ENCODE measurements at places on chromosomes 6 and 20.

DNA sequence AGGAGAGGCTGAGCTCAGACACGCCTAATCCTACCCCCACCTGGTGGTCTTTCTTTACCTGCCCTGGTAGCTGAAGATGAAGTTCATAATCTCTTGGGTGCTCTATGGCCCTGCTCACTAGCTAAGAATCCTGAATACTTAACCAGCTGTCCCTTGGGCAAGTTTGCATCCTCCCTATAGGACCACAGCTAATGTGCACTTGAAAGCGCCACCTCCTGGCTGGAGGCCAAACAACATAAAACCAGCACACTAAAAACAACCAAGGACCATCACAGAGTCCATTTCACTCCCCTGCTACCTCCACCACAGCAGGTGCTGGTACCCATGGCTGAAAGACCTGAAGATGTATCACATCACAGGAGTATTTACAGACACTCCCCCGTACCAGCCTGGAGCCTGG, 155.5 kb upstream of the SLC24A3 start:
- no peak for DNase-seq

- DNase-seq: no peak
These were observed 54.4 kb upstream of the RNF182 start for GRCh38 chr6:13870214-13870830.

DNA sequence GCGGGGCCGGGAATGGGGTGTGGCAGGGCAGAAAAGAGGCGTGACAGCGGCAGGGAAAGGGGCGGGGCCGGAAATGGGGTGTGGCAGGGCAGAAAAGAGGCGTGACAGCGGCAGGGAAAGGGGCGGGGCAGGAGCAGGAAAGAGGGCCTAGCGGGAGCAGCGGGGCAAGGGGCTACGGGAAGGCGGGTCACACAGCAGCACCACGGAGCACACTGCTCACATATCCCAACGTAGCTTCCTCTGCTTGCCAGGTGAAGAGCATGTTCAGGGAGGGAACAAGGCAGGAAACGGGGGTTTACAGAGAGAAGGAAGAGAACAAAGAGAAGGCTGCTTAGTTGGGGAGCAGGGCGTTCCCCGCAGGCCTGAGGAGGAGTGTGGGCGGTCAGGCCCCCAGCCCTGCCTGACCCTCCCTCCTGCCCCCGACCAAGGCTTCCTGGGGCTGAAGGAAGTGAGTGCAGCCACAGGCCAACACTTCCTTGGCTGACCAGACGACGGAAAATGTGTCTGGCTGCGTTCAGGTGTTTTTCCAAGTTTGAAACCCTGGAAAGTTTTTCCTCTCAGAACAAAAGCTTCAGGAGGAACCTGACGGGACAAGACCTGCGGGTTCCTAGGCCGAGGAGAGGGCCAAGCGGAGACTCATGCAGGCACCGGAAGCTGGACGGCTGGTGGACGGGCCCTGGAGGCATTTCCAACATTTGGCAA, 13.8 kb downstream of the UCKL1 start:
- DNase-seq: no peak

- no peak for DNase-seq
These were observed 1.9 kb downstream of the STMND1 start for GRCh38 chr6:17103715-17104114.

GRCh38 chr6:33908025-33908424, 104.2 kb upstream of the MLN start:
- no peak for DNase-seq

GRCh38 chr20:610130-611046, at the start of gene TCF15:
TCF15 (minus strand) TSS chr20:610309; CDS start chr20:610237, 72 bp downstream.
- no peak for DNase-seq

DNA sequence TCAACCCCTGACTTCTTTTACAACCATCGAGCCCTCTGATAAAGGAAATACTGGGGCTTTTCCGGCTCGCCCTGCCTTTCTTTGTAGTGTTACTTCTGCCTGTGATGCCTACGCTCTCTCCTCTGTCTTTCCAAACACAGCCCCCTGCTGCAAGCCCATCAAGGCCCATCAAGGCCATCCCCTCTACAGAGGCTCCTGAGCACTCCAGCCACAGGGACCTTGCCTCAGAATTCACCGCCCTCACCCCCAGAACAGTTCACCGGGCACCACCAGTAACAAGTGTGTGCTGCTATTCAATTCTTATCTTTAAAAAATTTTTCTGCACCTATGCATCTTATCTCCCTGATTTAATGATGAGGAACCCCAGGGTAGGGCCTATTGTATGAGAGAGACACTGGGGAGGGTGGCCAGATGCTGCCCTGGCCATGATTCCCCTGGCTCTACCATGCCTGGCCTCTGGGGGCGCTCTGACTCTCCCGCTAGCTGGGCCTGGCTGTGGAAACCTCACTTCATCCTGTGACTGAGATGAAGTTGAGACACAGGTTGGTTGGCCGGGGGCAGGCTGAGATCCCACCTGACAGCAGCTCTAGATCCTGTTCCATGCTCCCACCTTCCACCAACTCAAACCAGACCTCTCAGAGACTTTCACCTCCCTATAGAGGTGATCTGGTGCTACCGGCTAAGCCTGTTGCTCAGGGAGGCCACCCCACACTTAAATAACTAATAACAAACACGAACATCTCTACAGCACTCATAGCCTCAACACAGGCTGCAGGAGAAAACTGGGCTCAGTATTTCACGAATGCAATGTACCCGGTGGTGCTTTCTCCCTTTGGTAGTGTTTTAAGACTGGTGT, 19.2 kb upstream of the GLP1R start:
- peak; percentile 5 for DNase-seq

DNA sequence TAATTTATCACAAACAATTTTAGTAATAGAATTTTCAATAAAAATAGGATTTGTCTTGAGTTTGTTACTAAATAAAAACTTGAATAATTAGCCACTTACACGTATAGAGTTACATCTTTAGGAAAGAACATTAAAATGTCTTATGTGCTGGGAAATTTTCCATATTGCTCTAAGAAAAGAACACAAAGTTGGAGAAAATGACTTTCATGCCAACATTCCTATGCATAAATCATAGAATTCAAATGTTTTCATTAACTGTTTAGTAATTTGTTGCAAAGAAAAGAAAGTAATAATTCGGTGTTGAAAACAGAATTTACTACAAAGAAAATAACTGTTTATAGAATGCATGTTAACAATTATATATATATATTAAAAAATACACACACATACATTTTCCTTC, 4.7 kb upstream of the TBC1D32 start:
- DNase-seq: no peak

DNA sequence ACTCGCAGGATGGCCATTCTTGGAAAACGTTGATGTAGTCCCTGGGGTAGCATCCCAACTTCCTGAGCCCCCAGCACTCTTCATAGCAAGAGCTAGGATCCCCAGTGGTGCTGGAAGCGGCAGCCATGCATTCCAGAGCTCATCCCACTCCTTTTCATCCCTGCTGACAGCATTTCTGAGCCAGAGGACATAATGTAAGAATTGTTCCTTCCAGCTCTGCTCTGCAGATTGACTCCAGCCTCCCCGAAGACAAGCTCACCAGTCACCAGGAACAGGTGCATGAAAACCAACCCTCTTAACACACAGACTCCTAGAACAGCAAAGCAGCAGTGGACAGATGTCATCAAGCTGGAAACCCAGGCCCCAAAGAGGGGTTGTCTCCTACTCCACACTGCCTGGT, 3.8 kb downstream of the SLC13A3 start:
- DNase-seq: no peak

- DNase-seq: peak; percentile 32
These were observed 31.7 kb downstream of the KCNS1 start for GRCh38 chr20:45069261-45069660.

DNA sequence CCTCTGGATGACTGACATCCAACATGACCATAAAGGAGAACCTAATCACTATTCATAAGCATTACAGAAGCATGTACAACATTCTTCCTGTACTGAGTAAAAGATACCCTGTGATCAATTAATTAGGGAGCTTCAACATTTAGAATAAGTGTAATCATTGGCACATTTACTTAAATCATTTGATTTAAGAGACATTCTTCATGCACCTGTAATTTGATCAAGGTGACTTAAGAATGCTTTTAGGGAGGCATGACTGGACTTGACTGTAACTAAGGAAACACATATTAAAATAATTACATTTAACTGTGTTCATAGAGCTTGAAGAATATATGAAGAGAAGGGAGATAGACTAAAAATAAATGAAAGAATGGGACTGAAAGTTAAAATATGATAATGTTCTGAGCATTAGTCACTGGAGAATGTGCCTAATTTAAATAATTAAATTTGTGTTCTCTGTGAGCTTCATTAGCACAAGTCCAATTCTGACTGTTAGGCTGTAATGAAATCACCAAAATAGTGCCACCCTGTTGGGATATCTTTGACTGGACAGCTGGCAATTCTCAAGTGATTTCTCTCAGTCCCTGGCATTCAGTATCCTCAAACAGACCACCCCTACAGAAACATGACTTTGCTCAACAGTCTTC, 295.5 kb upstream of the ADGRB3 start:
- DNase-seq: no peak

DNA sequence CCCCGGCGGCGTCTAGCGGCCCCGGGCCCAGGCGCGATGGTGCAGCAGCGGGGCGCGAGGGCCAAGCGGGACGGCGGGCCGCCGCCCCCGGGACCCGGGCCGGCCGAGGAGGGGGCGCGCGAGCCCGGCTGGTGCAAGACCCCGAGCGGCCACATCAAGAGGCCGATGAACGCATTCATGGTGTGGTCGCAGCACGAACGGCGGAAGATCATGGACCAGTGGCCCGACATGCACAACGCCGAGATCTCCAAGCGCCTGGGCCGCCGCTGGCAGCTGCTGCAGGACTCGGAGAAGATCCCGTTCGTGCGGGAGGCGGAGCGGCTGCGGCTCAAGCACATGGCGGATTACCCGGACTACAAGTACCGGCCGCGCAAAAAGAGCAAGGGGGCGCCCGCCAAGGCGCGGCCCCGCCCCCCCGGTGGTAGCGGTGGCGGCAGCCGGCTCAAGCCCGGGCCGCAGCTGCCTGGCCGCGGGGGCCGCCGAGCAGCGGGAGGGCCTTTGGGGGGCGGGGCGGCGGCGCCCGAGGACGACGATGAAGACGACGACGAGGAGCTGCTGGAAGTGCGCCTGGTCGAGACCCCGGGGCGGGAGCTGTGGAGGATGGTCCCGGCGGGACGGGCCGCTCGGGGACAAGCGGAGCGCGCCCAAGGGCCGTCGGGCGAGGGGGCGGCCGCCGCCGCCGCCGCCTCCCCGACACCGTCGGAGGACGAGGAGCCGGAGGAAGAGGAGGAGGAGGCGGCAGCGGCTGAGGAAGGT, 715 bp downstream of the SOX12 start:
- DNase-seq: peak; percentile 79

DNA sequence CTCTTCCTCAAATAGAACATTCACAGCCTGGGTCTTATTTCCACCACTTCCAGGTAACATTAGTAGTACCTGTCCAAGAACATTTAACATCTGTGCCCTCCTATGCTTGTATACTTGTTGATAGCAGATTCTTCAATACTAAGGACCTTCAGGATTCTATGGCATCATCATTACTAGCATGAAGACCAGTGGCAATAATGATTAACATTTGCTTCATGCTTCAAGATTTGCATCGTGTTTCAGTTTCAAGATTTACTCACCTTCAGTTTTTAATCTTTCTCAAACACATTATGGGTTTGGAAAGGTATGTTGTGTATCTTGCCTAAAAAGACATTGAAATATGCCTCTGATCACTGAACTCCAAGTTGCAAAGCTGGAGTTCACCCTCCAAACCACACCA, 412.8 kb upstream of the NRSN1 start:
- DNase-seq: no peak

- DNase-seq: no peak
These were observed 22.6 kb downstream of the CTCFL start for GRCh38 chr20:57502336-57502700.

GRCh38 chr20:20466341-20466879, 98.5 kb downstream of the INSM1 start:
- peak; percentile 49 for DNase-seq

- no peak for DNase-seq
These were observed 49.8 kb upstream of the ADGRG6 start for GRCh38 chr6:142251930-142252445.

GRCh38 chr6:149851461-149852110, 12.6 kb downstream of the LRP11 start:
- DNase-seq: peak; percentile 89

DNA sequence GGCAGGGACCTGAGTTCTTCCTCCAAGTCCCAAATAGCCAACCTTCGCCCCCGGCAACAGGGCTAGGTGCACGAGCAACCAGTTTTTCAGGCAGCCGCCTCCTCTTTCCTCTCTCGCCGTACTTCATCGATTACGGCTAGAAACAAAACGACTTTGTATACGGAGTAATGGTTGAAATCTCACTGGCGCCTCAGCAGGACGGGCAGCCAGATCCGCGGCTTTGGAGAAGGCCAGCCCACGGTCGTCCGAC, 333 bp upstream of the SMIM13 start:
- DNase-seq: no peak

DNA sequence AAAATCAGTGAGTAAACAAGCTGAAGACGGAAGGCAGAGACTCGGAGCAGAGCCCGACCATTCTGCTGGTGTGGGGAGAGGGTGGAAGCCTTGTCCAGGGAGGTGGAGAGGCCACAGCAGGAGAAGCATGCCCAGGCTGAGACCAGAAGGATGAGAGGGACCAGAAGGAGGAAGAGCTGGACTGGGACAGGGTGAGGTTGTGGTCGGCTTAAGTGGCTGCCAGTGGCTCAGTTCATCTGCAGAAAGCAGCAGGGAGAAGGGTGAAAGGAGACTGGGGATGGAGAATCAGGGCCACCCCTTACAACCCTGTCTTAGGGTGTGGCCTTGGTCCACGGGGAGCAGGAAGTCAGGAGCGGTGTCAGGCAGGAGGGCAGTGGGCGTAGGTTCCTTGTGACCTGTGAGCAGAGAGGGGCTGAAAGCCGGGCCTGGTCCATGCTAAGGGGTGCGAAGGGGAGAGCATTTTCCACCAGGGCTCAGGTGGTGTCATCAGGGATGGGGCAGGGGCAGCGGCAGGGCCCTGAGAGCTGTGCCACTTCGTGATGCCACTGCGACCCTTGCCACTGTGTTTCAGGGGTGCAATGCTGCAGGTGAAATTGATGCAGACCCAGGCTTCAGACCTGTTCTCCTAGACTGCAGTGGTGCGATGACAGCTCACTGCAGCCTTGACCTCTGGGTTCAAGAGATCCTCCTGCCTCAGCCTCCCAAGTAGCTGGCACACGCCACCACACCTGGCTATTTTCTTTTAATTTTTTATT, 81.1 kb downstream of the TTLL2 start:
- DNase-seq: no peak

DNA sequence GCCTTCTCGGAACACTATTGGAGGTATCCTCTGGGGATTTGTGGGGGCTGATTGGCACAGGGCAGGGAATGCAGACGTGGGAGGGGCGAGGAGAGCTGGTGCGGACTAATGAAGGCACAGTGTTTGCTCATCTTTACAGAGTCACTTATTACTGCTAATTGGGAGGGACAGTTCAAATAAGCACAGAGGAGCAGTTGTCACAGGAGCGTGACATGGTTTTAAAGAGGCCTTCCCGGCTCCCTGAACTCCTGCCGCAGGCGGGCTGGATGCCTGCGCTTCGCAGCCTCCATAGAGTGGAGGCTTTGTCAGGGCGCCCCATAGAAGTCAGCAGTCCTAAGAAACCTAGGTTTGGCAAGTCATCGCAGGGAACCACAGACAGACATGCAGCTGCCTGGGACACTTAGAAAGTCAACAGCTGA, 149.6 kb downstream of the LINC00237 start:
- no peak for DNase-seq

GRCh38 chr20:4170621-4171537, 155.5 kb upstream of the RNF24 start:
- DNase-seq: peak; percentile 52

Measured in mesenchymal stem cell (in vitro differentiated cells and primary cell).